ENCODE measurements at places on chromosomes 3 and 15.

DNA sequence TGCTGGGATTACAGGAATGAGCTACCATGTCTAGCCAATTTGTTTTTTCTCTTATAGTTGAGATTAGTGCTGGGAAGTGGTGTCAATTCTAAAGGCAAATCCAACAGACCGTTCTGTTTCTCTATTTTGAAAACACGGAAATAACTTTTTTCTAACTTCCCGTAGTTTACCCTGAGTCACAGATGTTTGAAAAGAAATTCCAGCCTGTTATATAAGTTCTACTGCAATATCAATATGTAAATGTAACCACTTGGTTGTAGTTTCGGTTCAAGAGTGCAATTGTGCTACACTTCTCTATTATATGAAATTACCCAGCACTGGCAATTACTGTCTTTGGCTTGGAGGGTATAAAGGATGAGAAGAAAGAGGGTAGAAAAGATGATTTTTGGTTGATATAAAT lies 22.3 kb upstream of the GNB4 start:
- DNase-seq = no peak

- DNase-seq = no peak
Observed at GRCh38 chr3:43015572-43015971, 36.5 kb downstream of the GASK1A start.

DNA sequence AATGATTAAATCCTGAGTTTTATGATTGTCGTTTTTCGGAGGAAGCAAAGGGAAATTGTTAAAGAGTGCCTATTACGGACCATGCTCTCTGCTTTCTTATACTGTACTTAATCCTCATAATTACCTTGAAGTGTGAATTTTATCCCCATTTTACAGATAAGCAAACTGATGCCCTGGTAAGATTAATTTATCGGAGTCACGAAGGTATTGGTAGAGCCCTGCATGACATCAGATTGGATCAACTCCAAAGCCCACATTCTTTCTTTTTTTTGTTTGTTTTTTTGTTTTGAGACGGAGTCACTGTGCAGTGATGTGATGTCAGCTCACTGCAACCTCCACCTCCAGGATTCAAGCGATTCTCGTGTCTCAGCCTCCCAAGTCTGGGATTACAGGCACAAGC lies 1.6 kb upstream of the GNB4 start:
- no peak for DNase-seq

- no peak for DNase-seq
Observed at GRCh38 chr3:173734895-173735294, 337.4 kb downstream of the NLGN1 start.

GRCh38 chr3:89533275-89533674 lies 425.9 kb downstream of the EPHA3 start:
- no peak for DNase-seq

GRCh38 chr15:35533130-35534110 lies 12.5 kb downstream of the DPH6 start:
- DNase-seq = no peak

DNA sequence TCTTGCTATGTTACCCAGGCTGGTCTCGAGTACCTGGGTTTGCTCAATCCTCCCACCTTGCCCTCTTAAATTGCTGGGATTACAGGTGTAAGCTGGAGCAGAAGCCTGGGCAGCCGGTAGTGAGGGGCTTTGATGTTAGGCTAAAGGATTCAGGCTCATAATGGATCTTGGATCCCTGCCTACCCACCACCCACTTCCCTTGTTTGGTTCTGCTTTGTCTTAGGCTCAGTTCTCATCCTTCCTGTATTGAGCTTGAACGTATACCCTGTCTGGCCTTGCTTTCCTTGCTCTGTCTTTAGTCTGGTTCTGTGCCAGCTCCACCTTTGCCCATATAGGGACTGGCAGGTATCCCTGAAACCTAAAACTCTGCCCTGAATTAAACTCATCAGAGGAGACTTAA lies 1.7 kb downstream of the PPCDC start:
- peak; percentile 4 for DNase-seq

DNA sequence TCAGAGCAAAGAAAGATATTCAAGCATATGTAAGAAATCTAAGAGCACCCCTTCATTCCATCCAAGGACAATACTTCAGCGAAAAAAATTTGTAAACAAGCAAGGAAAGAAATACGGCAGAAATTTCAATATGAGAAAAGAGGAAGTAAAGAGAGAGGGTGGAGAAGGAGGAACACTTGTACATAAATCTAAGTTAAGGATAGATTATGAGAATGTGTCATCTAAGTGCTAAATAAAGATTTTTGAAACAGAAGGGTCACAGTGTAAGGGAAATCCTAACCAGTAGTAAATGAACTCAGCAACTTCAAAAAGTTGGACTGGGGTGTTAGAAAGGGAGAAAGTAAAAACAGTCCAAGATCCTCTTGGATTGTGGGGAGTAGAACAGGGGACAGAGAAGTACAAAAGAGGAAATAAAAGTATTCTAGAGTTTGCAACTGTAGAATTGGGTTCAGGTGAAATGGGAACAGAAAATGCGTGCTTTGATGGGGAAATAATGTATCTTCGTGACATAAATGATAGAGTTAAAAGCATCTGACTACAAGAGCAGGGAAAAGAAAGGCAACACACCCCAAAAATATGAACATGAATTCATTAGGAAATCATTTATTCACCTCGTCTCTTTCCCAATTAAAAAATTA lies 68.5 kb upstream of the ATP13A5 start:
- DNase-seq = no peak

- no peak for DNase-seq
Observed at GRCh38 chr15:41423979-41424659, 7.2 kb downstream of the RTF1 start.

DNA sequence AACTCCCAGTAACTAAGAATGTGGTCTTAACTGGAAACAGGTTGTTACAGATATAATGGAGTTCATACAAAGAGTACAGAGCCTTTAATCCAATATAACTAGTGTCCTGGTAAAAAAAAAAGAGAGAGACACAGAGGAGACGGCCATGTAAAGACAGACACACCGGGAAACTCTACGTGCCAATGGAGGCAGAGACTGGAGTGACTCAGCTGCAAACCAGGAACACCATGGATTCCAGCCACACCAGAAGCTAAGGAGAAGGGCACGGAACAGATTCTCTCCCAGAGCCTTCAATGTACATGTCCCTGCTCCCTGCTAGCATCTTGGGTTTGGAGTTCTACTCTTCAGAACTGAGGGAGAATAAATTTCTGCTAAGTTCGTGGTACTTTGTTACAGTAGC lies 4.5 kb downstream of the RNF168 start:
- no peak for DNase-seq

DNA sequence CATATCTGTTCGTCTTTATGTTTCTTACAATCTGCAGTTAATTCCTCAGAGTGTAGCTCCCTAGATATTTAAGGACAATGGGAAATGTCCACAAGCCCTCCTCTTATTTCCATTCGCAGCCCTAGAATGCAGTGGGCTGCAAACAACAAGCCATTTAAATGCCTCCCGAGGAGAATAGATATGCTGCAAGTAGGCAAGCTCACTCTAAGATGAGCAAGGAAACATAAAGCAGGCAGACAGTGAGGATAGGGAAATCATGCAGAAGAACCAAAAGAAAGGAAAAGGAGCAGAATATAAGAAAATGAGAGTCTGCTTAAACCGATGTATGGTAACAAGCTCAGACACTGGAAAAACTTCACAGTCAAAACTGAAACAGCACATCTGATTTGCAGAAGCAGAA lies 561.9 kb downstream of the GBE1 start:
- DNase-seq = peak; percentile 3

DNA sequence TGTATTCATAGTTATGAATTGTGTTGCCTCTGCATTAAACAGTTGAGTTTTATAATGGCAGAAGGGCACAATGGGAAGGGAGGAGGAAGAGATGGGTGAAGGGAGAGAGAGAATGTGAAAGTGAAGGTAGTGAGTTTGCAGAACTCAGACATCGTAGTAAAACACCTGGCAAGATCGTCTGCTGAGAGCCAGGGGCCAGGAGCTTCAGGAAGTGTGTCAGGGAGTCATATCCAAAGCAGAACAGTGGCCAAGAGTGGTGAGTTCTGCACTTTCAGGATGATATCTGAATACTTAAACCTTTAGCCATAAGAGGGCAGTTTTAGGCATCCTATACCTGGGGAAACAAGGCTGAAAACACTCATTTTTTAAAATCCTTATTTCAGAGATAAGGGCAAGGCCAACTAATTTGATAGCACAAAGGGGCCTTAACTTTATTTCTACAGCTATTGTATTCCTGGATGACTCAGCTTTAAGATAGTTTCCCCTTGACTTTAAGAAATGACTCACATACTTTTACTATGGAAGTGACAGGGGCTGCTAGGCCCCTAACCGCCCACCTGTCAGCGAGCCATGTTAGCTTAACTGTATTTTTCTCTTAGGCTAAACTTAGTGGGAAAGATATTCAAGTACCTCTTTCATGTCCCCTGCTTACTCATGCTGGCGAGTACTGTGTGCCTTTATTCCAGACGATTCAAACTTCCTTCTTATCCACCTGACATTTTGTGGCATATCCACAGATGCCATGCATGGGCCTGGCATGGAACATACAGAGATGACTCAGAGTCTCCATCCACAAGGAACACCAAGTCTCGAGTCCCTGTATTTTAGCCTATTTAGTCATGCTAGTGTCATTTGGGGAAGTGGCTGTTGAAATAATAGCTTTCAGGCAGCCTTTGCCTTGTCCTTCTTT lies 53.9 kb downstream of the RLBP1 start:
- no peak for DNase-seq

DNA sequence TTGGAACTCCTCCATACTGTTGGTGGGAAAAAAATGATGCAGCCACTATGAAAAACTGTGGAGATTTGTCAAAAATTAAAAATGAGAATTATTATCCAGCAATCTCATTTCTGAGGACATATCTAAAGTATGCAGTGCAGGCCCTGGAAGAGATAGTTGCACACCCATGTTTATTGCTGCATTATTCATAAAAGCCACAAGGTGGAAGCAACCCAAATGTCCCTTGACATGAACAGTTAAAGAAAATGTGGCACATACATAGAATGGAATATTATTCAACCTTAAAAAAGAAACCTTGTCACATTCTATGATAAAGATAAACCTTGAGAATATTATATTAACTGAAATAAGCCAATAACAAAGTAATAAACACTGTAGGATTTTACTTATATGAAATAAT lies 80.9 kb upstream of the ARHGEF26 start:
- DNase-seq = no peak

- peak; percentile 10 for DNase-seq
Observed at GRCh38 chr3:149114458-149114857, 15.0 kb upstream of the HPS3 start.
